T-helper 9 cell (primary cell): ENCODE measurements at places on chromosomes 12 and 14.

DNA sequence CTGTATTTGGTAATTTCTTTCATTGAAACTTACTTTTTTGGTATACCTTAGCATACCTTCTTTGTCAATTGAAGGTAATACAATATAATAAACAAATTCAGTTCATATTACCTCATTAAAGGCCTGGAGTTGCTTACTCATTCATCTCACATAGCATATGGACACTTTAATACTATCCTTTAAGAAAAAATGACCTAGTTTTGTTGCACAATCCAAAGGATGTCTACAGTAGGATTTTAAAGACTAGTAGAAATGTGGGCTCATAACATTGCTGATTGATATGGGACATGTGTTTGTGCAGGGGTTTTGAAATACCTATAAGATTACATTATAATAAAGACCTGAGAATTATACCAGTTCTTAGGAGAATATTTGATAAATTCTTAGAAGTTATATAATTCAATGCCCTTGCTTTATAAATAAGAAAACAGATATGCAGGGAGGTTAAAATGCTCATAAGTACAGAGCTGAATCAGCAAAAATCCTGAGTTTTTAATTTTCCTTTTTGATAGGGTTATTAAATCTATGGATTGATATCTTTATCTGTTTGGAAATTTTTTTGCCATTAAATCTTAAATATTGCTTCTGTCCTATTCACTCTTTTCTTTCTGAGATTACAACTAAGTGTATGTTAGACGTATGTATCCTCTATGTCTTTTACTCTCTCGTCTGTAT, 352.1 kb downstream of the ATP23 start:
- no peak for DNase-seq

DNA sequence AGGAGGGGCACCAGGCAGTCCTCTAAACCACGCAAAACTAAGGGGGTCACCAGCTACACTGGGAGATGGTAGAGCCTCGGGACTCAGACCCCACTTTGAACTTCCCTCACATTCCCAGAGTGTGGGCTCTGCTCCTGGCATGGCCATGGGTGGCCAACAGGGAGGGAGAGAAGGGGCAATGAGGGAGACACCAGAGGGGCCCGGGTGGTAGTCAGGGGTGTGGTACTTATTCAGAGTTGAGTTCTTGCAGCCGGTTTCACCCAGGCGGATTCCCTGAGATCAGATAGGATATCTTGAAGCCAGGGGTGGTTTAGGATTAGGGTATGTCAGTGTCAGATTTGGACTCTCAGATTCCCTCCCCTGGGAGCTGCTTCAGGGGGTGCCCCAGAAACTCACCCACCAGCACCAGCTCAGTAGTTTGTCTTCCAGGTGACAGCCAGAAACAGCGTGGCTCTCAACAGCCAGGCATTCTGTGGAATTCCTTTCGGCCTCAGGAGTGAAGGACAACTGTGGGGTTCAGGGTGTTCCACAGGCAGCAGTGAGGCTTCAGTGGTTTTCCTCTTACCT, 56.0 kb downstream of the ELK3 start:
- DNase-seq: no peak

GRCh38 chr14:73753887-73754795, 40.0 kb upstream of the PNMA1 start:
- DNase-seq: no peak

DNA sequence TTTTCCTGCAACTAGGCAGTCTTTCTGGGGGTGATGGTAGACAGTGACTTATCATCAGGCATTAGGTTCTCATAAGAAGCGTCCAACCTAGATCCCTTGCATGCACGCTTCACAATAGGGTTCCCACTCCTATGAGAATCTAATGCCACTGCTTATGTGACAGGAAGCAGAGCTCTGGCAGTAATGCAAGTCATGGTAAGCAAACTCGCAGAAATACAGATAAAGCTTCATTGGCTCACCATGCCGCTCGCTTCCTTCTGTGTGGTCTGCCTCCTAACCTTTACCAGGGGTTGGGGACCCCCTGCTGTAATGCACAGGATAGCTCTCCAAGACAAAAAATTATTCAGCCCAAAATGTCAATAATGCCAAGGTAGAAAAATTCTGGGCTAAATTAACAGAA, 864.2 kb downstream of the TRHDE start:
- DNase-seq: no peak

GRCh38 chr14:100680439-100681051, 46.1 kb upstream of the DLK1 start:
- no peak for DNase-seq

DNA sequence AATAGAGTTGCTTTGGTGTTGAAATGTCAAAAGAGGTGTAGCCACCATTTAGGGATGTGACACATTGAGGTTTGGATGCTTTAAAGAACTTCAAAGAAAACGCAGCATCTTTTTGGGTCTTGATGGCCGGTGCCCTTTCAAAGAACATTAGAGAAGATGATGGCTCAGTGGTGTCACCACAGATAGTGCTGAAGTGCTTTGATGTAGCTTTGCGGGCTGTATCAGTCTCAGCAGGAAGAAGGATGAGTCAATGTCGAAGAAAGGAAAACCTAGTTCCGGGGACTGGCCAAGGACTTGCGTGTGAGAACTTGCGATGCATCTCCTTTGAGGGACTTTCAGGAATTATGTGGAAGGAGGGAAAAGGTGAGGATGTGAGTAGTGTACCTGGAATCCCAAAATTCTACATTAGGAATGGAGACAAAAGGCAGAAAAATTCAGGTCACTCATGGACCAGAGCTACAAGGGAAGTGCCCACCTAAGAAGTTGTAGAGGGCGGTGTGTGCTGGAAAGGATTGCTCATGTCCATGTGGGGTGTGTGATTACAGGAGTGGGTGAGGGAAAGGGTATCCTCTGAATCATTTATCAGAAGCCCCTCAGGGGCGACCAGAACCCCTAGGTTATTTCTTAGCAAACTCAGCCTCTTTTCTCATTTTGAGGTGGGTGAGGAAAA, 39.7 kb upstream of the GZMB start:
- peak; percentile 42 for DNase-seq

- DNase-seq: no peak
Measured at GRCh38 chr12:60967128-60967527, 1293.1 kb upstream of the USP15 start.

GRCh38 chr12:1651946-1652345, 22.9 kb downstream of the WNT5B start:
- DNase-seq: no peak

GRCh38 chr12:24378548-24379407, 429.3 kb upstream of the SOX5 start:
- no peak for DNase-seq

DNA sequence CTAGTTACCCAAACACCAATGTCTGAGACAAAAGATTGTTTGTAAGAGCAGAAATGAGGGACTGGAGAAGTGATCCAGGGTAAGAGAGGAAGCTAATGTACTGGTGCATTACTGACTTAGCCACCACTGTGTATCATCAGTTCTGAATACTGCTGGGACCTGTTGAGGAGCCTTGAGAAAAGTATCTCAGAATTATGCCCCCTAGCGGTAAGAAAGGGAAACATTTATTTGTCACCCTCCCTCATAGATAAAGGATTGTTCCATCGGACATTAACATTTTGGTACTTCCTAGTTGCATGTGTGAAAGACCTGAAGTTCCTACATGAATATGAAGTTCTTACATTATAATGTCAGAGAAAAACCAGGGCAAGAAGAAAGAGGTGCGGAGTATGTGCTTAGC, 612.5 kb downstream of the FSCB start:
- no peak for DNase-seq

DNA sequence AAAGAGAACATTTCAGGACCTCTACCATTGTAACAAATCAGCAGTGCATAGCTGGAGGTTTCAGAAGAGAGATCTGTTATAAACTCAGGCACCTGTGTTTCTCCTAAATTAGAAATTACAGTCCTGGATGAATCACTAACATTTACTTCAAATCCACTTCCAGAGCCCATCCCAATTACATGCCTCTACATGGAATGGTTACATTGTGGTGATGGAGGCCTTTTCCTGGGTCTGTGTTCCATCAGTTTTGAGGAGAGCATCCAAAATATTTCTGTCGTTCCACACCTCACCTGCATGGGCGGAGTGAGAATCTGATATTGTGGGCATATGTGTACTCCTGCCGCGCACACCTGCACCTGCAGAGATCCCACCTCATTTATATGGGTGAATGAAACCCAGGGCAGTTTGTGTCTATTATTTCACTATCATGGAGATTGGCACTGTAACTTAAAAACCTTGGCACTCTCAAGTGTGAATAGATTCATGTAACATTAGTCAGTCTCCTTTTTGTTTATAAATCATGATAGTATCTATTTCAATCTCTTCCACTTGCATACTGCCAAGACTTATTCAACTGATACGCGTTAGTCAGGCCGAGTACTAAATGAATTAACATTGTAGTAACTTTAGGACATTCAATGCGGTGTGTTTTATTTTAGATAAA, 215.1 kb upstream of the FAR2 start:
- DNase-seq: no peak

DNA sequence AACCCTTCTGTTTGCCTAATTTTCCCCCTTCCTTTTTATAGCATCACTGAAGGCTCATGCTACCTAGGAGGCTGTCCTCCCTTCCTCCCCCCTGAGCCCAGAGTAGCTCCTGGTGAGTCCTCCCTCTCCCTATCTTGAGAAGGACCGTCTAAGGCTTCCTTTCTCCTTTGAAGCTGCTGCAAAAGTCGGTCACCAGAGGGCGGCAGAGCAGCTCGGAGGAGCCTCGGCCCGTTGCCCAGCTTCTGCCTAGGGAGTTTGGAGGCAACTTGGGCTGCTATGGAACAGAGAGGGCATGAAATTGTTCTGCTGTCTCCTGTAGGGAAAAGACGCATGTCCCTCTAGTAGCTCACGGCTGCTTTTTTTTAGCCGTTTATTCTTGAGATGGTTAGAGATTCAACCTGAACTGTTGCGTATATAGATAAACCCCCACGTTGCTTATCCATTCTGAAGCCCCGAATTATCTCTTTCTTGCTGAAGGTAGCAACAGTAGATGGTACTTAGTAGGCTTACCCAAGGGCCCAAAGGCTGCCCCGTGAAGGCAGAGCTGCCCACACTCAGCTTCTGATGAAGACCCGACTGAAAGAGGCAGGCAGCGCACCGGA, 5.7 kb downstream of the WNT5B start:
- DNase-seq: peak; percentile 47

- no peak for DNase-seq
Measured at GRCh38 chr14:84024231-84024820, 1505.6 kb upstream of the FLRT2 start.

- DNase-seq: no peak
Measured at GRCh38 chr12:125129591-125130255, 64.5 kb downstream of the AACS start.

- no peak for DNase-seq
Measured at GRCh38 chr12:79615596-79616560, 74.9 kb downstream of the PAWR start.

DNA sequence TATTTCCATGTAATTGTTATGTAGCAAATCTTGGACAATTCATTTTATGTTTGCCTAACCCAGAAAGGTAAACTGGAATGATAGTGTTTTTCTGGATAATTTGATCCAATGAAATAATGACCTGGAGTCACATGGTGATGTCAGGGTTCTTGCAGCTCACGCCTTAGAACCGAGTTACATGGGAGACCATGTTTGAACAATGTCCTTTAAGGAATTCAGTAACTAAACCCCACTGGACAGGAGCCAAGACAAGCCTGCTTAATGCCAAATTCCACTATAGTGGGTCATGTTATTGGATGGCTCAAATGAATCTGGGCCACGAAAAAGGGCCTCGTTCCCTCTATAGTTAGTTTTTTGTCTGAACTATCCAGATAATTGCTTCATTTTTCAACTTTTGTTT, 255.8 kb upstream of the HMGA2 start:
- DNase-seq: no peak

GRCh38 chr12:12549426-12549825, 13.2 kb downstream of the DUSP16 start:
- DNase-seq: no peak

DNA sequence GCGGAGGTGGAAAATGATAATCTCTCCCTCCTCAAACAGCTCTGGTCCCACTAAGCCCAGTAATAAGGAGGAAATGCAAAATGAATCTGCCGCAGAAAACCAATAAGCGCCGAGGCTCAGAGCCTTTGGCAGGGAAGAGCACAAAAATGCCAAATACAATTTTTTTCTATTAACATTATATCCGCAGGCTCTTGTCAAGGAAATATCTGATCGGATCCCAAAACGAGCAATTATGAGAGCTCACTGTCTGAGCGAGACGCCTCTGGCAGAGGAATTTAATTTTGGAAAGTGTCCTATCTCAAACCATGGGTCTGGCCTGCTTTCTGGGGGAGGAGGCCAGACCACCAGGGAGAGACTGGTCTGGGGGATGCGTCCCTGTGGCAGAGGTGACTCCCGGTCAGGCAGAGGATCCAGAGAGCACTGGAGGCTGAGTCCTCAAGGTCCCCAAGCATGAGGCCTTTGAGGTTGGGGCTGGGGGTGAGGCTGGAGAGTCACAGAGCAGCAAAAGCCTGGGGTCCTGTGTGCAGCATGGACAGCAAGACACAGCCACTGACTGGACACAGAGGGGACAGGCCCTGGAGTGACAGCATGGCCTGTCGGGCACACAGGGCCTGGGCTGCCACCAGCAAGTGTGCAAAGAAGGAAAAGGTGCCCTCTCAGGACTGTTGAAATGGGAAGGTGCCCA, 342.8 kb upstream of the SFSWAP start:
- no peak for DNase-seq

DNA sequence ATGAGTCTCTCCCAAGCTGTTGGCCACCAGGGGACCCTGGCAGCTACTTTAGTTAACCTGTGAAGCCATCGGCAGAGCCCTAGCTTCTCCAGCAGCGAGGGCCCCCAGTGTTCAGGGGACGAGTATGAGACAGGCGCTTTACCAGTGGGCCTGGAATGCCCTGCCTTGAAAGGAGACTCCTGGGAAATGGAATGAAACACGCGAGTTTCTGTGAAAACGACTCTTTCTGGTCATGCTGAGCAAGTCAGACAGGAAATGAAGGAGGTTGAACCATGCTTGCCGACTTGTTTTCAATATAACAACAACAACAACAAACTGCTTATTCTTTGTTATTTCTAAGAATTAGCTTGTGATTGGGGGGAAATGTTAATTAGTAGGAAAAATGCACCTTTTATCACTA, 42.9 kb downstream of the SFSWAP start:
- no peak for DNase-seq
